MCF 10A (cell line): ENCODE measurements at places on chromosomes 1 and 21. TPM values are rescaled to one million over a fixed set of nuclear protein-coding genes. Genes with fewer than 3 reads are reported as not detected.

- H3K4me3 ChIP-seq, result no peak overlapping the region
- no peak overlapping the region for H3K27ac ChIP-seq
- no peaks in the 10 kb centered on the region for H3K4me1 ChIP-seq
- no peaks in the 10 kb centered on the region for H3K27me3 ChIP-seq
- H3K36me3 ChIP-seq, result no peaks in the 10 kb centered on the region
- DNase-seq, result peak; percentile 17
Observed at GRCh38 chr1:162663086-162663485, 30.8 kb downstream of the DDR2 start.

- no peak overlapping the region for H3K4me3 ChIP-seq
- no peak overlapping the region for H3K27ac ChIP-seq
- no peaks in the 10 kb centered on the region for H3K4me1 ChIP-seq
Observed at GRCh38 chr1:245807954-245808719, 653.4 kb downstream of the KIF26B start.

- DNase-seq, result no peak
- no peak overlapping the region for H3K4me3 ChIP-seq
- no peaks in the 10 kb centered on the region for H3K27me3 ChIP-seq
- H3K36me3 ChIP-seq, result no peaks in the 10 kb centered on the region
- peaks cover 2% of the 10 kb centered on the region for H3K4me1 ChIP-seq
Observed at GRCh38 chr1:41347276-41347675, 14.0 kb upstream of the FOXO6 start.

GRCh38 chr1:61175976-61176375 is 93.6 kb downstream of the NFIA start:
- no peak overlapping the region for H3K27ac ChIP-seq
- H3K27me3 ChIP-seq, result no peaks in the 10 kb centered on the region
- H3K4me3 ChIP-seq, result no peak overlapping the region
- H3K36me3 ChIP-seq, result peaks cover 7% of the 10 kb centered on the region
- H3K4me1 ChIP-seq, result peaks cover 5% of the 10 kb centered on the region

- H3K27ac ChIP-seq, result peak overlapping the region; percentile 72
- no peaks in the 10 kb centered on the region for H3K27me3 ChIP-seq
- H3K4me1 ChIP-seq, result peaks cover 56% of the 10 kb centered on the region
- no peak overlapping the region for H3K4me3 ChIP-seq
Observed at GRCh38 chr1:161162052-161162451, 2.8 kb downstream of the USP21 start.

DNA sequence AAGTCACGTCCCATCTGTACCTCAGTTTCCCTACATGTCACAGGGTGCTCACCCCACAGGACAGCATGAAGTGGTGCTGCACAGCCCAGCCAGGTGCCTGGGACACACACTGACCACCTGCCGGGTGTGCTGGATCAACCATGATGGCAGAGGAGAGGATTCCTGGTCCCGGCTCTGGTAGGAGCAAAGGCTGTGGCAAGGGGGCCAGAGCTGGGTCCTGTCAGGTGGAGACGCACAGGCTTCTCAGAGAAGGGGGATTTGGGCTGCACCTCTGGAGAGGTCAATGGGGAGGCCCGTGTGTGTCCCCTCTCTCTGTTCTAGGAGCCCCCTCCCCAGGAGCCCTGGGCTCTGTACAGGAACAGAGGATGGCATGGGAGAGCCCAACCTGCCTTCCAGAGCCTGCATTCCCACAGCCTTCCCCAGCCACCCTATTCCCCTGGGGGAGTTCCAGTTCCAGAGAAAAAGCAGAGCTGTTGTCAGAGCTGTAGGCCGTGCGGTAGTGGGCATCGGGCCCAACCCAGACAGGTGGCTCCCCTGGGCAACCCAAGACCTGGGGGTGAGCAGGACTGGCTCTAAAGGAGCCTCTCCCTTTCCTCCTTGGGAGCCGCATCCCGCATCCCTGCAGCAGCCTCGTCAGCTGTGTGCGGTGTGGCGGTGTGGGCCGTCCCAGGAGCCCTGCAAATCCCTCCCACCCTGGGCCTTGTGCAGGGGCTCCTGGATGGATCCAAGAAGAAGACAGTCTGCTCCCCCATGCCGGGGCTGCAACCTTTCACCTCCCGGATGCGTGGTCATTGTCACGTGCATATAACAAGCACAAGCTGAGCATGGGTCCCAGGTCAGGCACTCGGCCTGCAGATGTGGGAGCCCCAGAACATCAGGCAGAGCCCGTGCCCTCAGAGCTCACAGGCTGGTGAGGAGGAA is 2.9 kb upstream of the TFF3 start:
- H3K4me3 ChIP-seq, result no peak overlapping the region
- H3K27me3 ChIP-seq, result peaks cover 29% of the 10 kb centered on the region
- H3K4me1 ChIP-seq, result no peaks in the 10 kb centered on the region
- no peaks in the 10 kb centered on the region for H3K36me3 ChIP-seq
- DNase-seq, result no peak

GRCh38 chr1:167645140-167645541 is 15.1 kb downstream of the RCSD1 start:
- no peaks in the 10 kb centered on the region for H3K36me3 ChIP-seq
- H3K4me1 ChIP-seq, result no peaks in the 10 kb centered on the region
- no peak for DNase-seq
- no peak overlapping the region for H3K4me3 ChIP-seq
- H3K27me3 ChIP-seq, result no peaks in the 10 kb centered on the region
- H3K27ac ChIP-seq, result no peak overlapping the region

GRCh38 chr1:110430366-110430765 is 20.6 kb upstream of the PROK1 start:
- H3K4me1 ChIP-seq, result peaks cover 16% of the 10 kb centered on the region
- no peak overlapping the region for H3K27ac ChIP-seq

GRCh38 chr1:20202166-20202565 is 15.8 kb upstream of the PLA2G2C start:
- no peak overlapping the region for H3K4me3 ChIP-seq
- DNase-seq, result no peak
- peaks cover 9% of the 10 kb centered on the region for H3K4me1 ChIP-seq
- H3K36me3 ChIP-seq, result no peaks in the 10 kb centered on the region
- no peaks in the 10 kb centered on the region for H3K27me3 ChIP-seq
- no peak overlapping the region for H3K27ac ChIP-seq

- no peaks in the 10 kb centered on the region for H3K27me3 ChIP-seq
- no peak overlapping the region for H3K27ac ChIP-seq
- H3K4me1 ChIP-seq, result no peaks in the 10 kb centered on the region
- H3K4me3 ChIP-seq, result no peak overlapping the region
Observed at GRCh38 chr1:100213141-100213540, 35.1 kb upstream of the LRRC39 start.

DNA sequence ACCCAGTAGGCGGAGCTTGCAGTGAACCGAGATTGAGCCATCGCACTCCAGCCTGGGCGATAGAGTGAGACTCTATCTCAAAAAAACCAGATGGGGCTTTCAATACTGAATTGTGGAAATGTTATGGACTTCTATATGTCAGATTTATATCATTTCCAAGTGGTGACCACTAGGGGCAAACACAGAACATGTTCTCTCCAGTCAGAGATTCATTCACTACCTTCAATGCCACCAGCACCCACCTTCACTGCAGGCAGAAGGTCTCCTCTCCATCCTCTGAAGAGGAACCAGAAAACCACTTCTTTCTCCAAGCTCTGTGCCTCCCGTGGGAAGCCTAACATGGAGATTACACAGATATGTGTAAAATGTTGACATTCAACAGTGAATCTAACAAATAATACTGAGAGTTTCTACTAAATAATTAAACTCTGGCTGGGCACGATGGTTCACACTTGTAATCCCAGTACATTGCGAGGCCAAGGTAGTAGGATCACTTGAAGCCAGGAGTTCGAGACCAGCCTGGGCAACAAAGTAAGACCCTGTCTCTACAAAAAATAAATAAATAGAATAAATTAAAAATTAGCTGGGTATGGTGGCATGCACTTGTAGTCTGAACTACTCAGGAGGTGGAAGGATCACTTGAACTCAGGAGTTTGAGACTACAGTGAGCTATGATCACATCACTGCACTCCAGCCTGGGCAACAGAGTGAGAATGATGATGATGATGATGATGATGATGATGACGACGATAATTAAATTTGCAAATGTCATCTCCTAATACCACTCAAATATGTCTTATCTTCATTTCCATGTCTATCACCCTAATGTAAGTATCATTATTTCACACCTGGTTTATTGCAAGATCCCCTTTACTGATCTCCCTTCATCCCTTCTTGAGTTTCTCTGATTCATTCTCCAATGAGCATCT is 151.1 kb downstream of the ZNF281 start:
- H3K27ac ChIP-seq, result no peak overlapping the region
- H3K4me3 ChIP-seq, result no peak overlapping the region
- no peaks in the 10 kb centered on the region for H3K4me1 ChIP-seq

DNA sequence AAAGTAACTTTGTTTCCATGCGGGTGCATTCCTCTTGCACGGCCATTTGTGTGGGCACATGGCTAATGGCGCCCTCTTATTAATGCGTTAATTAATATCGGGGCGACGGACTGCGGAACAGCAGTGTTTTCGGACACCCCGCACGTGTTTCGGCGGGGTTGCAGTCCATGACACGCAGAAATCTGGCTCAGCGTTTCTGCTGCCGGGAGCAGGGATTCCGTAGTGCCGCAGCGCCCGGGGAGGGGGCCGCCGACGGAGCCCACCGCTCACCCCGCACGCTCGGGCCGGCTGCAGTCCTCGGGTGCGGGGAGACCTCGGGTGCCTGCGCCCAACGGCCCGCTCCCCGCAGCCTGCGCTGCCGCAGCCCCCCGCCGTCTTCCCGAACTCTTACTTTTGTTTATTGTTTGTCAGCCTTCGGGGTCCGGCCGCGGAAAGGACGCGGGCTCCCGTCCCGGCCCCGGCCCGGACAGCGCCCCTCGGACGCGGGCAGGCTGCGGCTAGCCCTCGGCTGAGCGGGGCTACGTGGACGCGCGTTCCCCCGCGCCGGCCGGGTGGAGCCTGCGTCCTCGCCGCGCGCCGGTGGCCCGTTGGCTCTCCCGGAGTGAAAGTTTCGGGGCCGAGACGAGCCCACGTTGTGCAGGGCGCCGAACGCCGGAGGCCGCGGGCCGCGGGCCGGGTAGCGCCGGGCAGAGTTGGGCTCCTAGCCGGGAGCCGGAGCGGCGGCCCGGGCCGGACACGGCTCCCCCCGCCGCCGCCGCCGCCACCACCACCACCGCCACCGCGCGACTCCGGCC is 849 bp downstream of the NFIA start:
- DNase-seq, result peak; percentile 24
- H3K36me3 ChIP-seq, result peaks cover 8% of the 10 kb centered on the region
- peak overlapping the region; percentile 96 for H3K27ac ChIP-seq
- H3K4me3 ChIP-seq, result peak overlapping the region; percentile 88

The LEPROT gene
- 63.1 and 66.9 TPM in 2 replicates for total RNA-seq

- DNase-seq, result no peak
- H3K27ac ChIP-seq, result no peak overlapping the region
- H3K36me3 ChIP-seq, result no peaks in the 10 kb centered on the region
- H3K27me3 ChIP-seq, result no peaks in the 10 kb centered on the region
- peaks cover 34% of the 10 kb centered on the region for H3K4me1 ChIP-seq
- no peak overlapping the region for H3K4me3 ChIP-seq
Observed at GRCh38 chr1:178155481-178156255, 61.8 kb downstream of the RASAL2 start.

DNA sequence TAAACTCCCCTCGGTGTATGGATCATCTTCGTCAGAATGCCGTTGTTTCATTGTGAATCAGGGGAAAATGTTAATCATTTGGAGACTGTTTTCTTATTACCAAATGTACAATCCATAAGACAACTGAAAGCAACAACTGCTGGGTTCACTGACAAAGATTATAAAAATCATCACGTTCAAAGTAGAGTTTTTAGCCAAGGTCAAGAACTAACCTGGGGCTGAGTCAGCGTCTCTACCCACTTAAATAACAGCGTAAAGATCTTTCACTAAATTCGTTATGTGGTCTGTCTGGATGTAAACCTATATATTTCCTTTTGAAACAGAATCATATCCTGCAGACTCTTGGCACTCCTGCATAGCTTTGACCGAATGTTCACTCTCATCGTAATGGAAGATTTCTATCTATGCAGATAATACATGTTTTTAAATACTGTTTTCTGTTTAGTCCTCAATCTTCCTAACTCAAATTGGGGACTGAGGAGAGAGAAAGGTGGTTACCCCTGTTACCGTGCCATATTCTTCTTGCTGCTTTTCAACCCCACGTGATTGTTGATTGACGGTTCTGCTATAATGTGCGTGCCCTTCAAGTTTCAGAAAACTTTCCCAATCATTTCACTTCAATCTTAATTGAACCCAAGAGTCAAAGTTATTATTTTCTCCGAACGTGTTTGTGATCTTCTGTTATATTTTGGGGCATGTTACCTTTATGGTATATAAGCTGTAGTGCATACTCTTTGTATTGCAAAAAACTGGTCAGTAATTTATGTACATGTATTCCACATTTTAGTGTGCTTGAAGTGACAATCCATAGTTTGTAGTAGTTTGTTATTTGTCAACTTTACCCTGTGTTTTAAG is 15.6 kb upstream of the NCMAP start:
- H3K27ac ChIP-seq, result no peak overlapping the region
- no peak for DNase-seq
- H3K36me3 ChIP-seq, result no peaks in the 10 kb centered on the region
- no peaks in the 10 kb centered on the region for H3K27me3 ChIP-seq
- peaks cover 14% of the 10 kb centered on the region for H3K4me1 ChIP-seq
- no peak overlapping the region for H3K4me3 ChIP-seq

DNA sequence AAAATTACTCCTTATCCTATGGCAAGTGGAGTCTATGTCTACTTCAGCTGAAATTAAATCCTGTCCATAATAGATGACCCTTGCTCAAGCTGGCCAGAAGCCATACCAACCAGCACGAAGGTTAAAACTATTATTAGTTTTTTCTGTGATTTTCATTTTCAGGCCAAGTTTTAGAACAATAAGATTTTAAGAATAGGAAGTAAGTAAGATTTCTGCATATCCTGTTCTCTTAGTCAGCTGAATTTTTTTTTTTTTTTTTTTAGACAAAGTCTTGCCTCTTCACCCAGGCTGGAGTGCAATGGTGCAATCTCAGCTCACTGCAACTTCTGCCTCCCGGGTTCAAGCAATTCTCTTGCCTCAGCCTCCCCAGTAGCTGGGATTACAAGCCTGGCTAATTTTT is 6.1 kb upstream of the RBP7 start:
- H3K4me3 ChIP-seq, result no peak overlapping the region
- no peak overlapping the region for H3K27ac ChIP-seq
- DNase-seq, result peak; percentile 13
- H3K36me3 ChIP-seq, result no peaks in the 10 kb centered on the region

The GJB3 gene
- total RNA-seq, result 67.1 and 74.8 TPM in 2 replicates

DNA sequence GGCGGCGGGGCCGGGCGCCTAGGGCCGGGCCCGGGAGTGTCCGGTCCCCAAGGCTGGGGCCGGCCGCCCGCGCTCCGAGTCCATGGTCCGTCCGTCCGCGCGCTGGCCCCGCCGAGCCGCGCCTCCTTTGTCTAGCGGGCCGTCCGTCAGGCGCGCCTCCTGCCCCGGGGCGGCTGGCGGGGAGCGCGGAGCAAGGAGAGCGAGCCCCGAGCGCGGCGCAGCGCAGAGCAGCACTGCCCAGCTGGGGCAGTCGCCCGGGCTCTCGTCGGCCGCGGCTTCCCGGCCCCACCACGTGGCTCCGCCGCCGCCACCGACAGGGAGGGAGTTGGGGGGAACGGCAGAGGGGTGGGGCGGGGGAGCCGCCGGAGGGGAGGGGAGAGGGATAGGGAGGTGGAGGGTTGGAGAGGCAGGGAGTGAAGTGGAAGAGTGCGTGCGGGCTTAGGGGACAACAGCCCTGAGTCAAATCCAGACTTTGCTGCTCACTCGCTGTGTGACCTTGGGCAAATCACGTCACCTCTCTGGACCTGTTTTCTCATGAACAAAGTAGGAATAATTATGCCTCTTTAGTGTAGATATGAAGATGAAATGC is at the start of gene NKAIN1:
NKAIN1 (minus strand) TSS at position 235 of the 589 bp plus-strand sequence. CDS start 340 bp downstream, outside the sequence.
- peaks cover 7% of the 10 kb centered on the region for H3K4me1 ChIP-seq
- H3K36me3 ChIP-seq, result no peaks in the 10 kb centered on the region
- H3K27me3 ChIP-seq, result peaks cover 60% of the 10 kb centered on the region
- peak; percentile 18 for DNase-seq

- H3K4me3 ChIP-seq, result no peak overlapping the region
- H3K4me1 ChIP-seq, result peaks cover 4% of the 10 kb centered on the region
- peaks cover 83% of the 10 kb centered on the region for H3K36me3 ChIP-seq
- H3K27ac ChIP-seq, result no peak overlapping the region
Observed at GRCh38 chr1:197178998-197179397, 32.5 kb upstream of the ASPM start.
